G401 (cell line): ENCODE measurements at places on chromosomes 5 and 9.
A peak's percentile ranks its signal among the peaks of the same experiment; 100 is the strongest.

DNA sequence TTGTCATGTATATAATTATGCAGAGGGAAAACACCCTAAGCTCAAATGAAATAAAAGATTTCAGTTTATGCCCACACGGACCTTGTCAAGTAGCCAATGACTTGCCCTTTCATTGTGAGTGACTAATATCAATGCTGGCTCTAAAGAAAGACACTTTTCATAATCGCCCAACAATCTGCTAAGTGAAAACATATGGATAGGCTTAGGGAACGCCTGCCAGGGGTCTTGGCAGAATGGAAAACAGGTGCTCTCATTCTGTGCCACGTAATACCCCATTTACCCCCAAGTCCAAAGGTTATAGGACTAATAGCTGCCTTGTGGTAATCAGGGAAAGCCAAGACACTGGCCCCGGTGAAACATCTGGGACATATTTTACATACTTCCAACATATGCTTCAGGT, 157.7 kb downstream of the SLF1 start:
- peak; percentile 30 for DNase-seq

- DNase-seq, result peak; percentile 72
These were observed 423 bp upstream of the ABCA2 start for GRCh38 chr9:137028263-137029057.

DNA sequence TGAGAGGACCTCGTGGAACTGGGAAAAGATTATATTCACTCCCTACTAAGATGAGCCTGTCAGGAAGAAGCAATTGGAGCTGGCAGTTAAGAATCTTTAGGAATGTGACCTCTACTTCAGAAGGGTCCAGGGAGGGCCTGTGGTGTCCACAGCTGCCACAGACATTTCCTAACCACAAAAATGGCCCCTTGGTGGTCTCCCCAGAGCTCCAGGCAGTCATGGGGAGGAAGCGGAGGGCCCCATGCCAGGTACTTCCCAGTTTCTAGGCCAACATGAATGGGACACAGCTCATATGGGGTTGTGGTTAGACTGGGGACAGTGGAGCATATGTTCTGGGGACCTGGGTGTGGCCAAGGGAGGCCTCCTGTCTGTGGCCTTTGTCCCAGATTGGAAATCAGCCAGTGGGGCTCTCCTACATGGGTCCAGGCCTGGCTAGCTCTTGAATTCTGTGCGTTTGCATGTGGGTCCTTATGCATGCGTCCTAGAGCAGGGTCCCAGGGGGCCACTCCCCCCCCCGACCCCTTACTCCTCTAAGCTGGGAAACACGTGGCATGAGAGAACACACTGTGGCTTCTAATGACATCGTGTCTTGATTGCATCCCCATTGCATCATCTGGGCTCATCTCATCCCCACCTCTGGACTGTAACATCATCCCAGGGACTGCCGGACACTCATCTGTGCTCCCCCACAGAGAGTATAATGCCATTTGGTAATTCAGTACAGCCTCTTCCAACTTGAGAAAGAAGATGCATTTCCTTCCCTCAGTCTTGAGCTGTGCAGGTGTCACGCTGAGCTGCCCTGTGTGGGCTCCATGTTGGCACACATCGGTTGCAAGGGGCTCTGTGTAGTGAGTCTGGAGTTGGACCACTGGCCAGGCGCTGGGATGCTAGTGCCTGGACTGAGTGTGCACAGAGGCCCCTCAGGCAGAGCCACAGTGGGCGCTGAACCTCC, 31.3 kb downstream of the IRF1 start:
- DNase-seq, result no peak

GRCh38 chr5:110012145-110012544, 322.4 kb downstream of the MAN2A1 start:
- DNase-seq, result no peak

- DNase-seq, result no peak
These were observed 25.2 kb downstream of the MAP3K1 start for GRCh38 chr5:56840597-56840996.
